ENCODE measurements at places on chromosomes 16 and 17.

GRCh38 chr16:75012380-75013081 lies 13.7 kb downstream of the ZNRF1 start:
- no peak for DNase-seq

GRCh38 chr16:64717871-64718270 lies 404.0 kb downstream of the CDH11 start:
- DNase-seq, result no peak

DNA sequence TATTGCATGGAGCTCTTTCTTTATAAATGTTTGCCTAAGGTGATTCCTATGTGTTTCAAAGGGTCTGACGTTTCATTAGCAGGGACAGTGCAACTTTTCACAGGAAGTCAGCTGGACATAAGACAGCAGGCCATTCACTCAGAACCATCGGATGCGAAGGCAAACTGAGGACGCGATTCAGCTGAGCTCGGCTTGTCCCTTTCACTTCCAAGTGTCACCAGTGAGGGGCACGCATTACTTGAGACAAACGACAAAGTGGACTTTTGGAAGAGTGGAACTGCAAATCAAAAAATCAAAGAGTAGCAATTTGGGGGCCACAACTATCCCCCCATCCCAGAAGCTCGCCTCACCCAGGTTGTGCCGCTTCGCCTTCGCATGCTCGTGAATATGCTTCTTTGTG lies 14.6 kb downstream of the USP22 start:
- DNase-seq, result no peak

DNA sequence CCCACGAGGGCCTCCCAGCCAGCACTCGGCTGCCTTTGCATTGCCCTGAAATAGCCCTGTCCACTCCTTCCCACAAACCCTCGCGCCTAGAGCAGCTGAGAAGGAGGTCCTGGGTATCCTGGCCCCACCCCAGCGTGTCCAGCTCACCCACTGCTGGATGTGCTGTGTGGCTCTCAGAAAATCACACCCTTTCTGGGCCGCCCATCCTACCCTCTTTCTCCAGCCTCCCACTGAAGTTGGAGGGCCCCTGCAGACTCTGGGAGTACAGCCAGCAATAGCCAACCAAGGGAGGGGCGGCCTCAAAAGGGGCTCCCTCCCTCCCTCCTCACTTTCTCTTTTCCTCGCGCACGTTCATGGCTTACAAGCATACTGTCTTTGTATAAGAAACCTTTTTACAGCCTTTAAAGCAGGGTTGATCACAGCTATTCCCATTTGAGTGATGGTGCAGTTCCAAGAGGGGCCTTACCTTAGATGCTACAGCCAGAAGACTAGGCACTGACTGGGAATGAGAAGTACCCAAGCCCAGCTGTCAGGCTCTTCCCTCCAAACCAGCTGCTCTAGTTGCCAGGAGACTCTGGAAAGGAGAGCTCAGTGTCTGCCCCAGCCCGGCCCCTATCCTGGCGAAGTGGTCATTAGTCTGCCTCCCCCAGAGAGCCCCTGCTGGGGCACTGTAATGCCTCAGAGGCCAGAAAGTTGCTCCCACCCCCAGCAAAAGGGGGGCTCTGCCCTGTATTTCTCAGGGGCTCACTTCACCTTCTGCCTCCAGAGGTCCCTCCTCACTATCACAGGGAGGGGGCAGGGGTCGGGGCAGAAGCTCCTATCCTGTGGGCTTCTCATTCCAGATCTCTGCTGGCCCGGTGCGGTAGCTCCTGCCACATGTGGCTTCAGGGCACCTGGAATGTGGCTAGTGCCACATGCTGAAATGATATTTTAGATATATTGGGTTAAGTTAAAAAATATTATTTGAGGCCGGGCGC lies 38.1 kb downstream of the DCAKD start:
- DNase-seq, result no peak

GRCh38 chr17:69654981-69655855 lies 240.7 kb downstream of the MAP2K6 start:
- DNase-seq, result no peak

- no peak for DNase-seq
Observed at GRCh38 chr17:58593123-58593522, 78.7 kb upstream of the MTMR4 start.

DNA sequence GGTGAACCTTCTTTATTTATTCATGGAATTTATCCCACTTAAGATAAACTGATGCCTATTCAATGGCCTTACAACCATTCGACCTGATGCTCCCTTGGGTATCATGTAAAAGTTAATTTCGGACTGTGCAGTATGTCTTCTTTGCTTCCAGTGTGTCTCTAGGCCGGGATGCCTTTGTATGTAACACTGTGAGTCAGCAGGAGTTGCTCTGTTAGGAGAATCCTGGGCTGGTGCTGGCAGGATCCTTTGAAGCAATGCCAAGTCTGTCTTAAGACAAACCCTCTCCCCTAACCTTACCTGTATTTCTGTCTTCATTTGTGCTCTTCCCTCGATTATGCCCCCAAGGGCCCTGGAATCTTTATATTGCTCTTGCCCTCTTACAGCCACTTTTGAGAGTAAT lies 37.9 kb upstream of the ABCA8 start:
- DNase-seq, result no peak

DNA sequence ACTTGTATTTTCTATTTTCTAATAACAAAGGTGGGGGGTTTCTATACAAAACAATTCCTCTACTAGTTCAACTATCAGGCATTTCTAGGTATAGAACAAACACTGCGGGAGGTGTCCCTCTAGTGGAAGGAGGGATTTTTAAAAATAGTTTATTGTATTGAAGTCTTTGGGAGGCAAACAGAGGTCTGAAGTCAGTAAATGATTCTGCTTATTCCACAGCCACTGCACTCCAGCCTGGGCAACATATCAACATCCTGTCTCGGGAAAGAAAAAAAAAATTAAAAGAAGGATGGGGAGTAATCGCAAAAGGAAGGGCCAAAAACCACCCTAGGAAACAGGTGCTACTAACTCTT lies 648 bp upstream of the ERCC4 start:
- peak; percentile 16 for DNase-seq

GRCh38 chr17:82121246-82121645 lies 23.2 kb upstream of the FASN start:
- DNase-seq, result no peak

DNA sequence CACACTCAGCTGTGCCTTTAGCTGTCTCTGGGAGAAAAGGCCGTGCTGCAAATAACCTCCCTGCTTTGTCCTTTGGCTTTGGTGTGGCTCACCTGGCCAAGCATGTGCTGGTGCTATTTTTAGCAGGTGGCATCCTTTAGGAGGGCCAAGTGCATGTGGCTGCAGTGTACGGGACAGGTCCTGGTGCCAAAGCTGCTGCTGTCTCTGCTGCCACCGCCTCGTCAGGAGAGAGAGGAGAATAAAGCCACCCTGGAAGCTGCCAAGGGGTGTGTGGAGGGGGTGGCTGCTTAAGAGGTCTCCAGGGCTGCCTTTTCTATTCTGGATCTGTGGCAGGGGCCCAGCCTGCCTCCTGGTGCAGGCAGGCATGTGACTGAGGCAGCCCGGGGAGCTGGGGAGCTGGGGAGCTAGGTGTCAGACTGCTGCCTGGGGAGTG lies 6.2 kb downstream of the AKAP1 start:
- DNase-seq, result no peak

GRCh38 chr17:48908853-48909394 lies 717 bp downstream of the UBE2Z start:
- peak; percentile 86 for DNase-seq

GRCh38 chr16:1003391-1004347 lies 22.1 kb downstream of the SOX8 start:
- no peak for DNase-seq

DNA sequence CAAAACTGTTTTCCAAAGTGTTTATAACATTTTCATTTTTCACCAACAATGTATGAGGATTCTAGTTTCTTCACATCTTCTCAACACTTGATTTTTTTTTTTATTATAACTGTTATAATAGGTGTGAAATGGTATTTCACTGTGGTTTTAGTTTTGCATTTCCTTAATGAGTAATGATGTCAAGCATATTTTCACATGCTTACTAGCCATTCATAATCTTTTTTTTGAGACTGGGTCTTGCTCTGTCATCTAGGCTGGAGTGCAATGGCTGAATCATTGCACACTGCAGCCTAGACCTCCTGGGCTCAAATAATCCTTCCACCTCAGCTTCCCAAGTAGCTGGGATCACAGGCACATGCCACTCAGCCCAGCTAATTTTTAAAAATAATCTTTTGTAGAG lies 65.1 kb downstream of the EFCAB13 start:
- DNase-seq, result no peak

- DNase-seq, result no peak
Observed at GRCh38 chr17:9151091-9151490, 129.8 kb downstream of the NTN1 start.

DNA sequence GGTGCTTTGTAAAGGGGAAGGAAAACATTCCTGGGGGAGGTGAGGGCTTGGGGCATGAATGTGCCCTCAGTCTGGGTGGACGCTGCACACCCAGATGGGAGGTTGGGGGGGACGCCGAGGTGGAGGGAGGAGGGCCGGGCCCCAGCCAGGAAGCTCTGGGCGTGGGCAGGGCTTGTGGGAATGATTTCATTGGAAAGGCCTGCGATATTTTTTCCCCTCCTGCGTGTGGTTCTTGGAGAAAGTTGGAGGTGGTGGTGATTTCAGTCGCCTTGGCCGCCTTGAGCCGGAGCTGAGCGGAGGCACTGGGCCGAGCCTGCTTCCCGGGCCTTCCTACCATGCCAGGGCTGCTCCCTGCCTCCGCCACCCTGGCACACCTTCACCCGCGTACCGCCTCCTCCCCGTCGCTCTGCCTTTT lies 26.4 kb upstream of the CLEC18A start:
- no peak for DNase-seq

DNA sequence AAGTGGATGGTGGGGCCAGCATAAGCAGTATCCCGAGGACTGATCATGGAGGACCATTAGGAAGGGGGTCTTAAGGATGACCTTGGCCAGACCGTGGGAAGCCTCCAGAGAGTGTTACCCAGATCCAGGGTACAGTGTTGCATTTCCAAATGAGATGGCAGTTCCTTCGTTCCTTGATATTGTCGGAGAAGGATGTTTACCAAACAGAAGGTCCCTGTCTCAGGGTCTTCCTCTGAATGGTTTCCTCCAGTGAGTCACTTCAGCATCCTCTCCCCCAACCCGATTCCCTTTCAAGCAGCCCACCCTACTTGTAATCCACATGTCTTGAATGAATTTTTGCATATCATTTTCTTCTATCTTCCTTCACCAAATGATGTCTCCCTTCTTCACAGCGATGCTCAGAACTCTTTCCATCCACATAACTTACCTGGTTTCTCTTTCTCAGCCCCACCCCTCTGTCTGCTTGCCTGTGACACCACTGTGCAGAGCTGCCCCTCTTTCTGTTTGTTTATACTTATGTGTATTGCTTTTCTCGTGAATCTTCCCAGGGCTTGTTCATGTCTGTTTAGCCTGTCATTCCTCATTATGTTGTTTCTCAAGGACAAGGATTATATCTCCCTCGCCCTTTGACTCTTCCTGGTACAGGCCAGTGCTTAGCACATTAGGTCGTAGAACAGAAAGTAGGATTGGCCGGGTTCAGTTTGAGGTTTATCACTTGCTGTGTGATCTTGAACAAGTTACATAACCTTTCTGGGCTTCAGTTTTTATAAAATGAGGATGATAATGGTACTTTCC lies 5.7 kb downstream of the GOSR2 start:
- no peak for DNase-seq

DNA sequence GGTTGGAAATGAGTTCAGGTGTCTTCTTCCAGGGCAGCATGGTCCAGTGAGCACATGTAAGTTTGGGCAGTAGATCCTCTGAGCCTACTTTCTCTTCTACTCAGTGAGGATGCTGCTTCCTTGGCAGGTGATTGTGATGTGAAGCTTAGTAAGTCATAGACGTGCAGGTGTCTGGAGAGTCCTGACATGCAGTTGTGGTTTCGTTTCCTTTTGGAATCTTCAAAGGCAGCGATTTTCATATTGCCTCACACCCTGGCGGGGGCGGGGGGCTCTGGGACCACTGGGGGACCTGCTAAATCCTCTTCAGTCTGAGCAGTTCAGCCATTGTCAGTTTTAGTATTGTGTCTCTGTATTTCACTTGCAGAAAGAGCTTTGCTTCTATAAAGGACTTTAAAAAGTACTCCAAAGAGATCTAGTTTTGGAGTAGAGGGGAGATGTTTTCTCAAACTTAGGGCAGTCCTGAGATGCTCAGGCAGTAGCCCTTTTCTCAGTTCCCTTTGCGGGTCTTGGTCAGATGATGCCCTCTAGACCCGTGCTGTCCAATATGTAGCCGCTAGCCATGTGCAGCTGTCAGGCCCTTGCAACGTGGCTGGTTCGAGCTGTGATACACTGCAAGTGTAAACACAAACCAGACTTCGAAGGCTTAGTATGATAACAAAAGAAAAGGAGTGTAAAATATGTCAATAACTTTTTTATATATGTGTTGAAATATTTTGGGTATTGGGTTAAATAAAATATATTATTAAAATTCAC lies 4.0 kb upstream of the CDK5R1 start:
- no peak for DNase-seq

DNA sequence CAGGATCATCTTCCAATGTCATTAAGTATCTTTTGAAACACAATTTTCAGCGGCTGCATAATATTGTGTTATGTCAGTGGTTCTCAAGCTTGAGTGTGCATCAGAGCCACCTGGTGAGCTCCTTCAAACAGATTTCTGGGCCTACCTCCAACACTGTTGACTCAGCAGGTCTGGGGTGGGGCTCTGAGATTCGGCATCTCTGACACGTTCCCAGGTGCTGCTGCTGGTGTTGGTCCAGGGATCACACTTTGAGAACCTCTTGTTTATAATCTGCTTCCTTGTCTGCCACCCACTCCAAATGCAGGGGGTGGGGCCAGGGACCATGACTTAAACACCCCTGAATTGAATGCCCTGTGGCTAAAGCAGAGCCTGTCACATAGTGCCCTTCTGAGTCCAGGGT lies 73.8 kb upstream of the HNF1B start:
- DNase-seq, result no peak

GRCh38 chr17:72952220-72952619 lies 140.3 kb downstream of the SLC39A11 start:
- DNase-seq, result no peak

- DNase-seq, result no peak
Observed at GRCh38 chr17:77908501-77908900, 50.0 kb upstream of the TNRC6C start.

- DNase-seq, result no peak
Observed at GRCh38 chr16:86550281-86550680, 4.8 kb downstream of the MTHFSD start.

GRCh38 chr16:3095869-3096268 lies 3.2 kb downstream of the ZSCAN10 start:
- no peak for DNase-seq

GRCh38 chr17:19343256-19343630 lies 19.3 kb downstream of the B9D1 start:
- DNase-seq, result no peak

Measured in HuH-7.5 (cell line).